ENCODE measurements at places on chromosomes 5 and 9.

GRCh38 chr9:7520396-7520795 lies 279.2 kb downstream of the DMAC1 start:
- DNase-seq, result no peak

GRCh38 chr5:67235399-67236110 lies 39.0 kb upstream of the CD180 start:
- DNase-seq, result no peak

DNA sequence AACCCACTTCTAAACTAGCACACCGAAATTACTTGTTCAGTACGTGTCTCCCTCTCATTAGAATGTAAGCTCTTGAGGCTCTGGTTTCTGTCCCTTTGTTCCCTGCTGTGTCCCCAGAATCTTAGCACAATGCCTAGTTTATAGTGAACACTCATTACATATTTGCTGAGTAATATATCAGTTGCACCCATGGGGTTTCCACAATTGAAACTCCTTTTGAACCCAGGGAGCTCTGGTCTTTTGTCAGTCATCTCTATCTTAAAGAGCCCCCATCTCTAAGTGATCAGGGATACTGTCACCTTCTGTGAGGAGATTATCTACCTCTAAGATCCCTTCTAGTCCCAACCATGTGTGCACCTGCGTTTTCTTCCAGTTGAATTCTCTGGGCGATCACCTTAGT lies 12.8 kb downstream of the CAMK4 start:
- no peak for DNase-seq

GRCh38 chr9:108607607-108608006 lies 248.2 kb downstream of the ACTL7B start:
- DNase-seq, result no peak

DNA sequence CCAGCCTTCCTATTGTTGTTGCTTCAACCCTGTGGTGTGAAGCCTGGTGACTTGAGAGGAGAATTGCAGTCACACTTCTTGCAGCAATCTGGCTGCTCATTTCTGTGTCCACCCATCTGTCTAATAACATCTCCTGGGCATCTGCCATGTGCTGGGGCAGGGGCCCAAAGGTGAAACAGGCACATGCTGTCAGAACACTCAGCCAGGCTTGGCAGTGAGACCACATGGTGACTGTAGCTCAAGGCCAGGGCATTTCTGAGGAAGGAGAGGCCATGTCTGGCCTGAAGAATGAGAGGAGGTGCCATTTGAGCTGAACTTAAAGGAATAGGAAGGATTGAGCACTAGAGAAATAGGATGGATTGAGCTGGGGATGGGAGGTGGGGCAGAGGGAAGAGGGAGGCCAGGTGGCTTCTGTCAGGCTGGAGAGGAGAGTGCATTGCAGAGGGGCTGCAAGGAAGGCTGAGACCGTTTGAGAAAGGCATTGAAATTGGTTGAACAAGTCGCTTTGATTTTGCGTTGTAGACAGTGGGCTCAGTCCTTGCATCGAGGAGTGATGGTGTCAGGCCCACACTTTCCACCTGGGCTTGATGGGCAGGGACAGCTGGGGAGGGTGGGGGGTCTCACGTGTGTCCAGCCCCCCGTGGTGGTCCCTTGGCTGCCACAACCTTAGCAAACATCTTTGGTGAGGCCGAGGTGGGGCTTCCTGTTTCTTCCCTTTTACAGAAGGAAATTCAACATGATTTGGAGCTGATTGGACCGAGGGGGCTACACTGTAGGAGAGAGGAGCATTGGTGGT lies 222.4 kb downstream of the CACNA1B start:
- no peak for DNase-seq

DNA sequence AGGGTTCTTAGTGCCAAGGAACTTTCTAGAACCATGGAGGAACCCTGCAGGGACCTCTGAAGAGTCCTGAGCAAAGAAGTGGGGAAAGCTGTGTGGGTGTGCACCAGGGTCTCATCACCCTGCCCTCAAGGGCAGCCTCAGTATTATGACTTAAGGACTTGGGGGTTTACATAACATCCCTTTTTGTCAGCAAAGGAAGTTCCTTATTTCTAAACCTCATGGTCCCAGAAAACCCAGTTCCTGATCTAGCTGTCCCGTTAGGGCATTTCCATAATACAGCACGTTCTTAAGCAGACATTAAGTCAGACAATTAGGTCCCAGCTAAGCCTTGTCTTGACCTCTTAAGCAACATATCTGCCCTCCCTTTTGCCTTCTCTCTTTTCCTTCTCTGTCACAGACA lies 57.3 kb downstream of the DAPK1 start:
- DNase-seq, result no peak

DNA sequence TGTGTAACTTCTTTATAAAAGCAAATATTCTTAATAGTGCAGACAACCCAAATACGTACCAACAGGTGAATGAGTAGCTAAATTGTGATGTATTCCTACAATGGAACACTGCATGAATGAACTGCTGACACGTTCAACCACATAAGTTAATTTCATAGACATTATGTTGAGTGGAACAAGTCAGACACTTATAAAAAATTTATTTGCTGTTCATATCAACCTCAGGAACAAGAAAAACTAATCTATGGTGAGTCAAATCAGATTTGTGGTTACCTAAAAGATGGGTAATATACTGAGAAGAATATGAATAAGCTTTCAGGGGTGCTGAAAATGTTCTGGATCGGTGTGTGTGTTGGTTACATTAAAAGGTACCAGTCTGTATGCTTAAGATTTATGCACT lies 35.7 kb downstream of the INVS start:
- DNase-seq, result no peak

DNA sequence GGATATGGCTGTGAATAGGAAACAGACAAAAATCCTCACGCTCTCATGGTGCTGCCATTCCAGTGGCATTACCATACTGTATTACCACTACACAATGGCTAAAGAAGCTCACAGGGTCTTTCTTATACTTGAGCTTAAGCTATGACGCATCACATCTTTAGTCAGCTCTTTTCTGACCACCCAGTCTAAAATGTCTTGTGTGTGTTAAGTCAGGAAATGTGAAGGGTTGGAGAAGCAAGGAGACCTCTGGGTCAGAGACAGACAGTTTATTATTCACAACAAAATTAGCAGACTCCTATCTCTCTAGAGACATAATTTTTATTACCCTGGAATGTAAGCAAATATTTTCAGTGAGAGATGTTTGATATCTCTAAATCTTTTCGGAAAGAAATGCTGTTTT lies 1583.2 kb upstream of the WWC1 start:
- no peak for DNase-seq

DNA sequence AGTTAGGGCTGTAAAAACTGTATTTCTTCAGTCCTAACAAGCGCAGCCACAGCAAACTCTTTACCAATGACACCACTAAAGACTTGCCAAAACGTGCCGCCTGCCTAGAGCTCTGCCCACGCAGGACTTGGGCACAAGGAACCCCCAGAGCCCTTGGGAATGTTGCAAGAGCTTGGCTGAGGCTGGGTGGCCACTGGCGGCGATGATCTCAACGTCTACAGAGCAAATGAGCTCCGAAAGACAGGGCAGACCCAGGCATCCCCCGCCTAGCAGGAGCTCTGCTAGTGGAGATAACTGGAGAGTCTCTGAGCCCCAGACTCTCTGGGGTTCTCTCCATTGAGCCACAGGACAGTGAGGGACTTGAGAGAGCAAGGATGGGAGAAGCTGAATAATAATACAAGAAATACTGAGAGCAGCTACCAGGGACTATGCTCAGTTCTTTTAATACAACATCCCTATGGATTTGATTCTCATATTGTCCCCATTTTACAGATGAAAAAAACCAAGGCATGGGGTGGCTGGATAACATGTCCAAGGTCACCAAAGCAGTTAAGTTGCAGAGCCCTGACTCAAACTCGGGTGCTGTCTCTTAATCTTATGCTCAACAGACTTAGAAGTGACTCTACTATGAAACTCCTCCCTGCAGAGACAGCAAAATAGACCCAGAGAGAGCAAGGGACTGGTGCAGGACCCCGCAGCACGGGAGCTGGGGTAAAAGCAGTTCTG lies 32.5 kb downstream of the SHB start:
- no peak for DNase-seq

GRCh38 chr5:124317451-124317850 lies 429.0 kb downstream of the ZNF608 start:
- DNase-seq, result no peak

DNA sequence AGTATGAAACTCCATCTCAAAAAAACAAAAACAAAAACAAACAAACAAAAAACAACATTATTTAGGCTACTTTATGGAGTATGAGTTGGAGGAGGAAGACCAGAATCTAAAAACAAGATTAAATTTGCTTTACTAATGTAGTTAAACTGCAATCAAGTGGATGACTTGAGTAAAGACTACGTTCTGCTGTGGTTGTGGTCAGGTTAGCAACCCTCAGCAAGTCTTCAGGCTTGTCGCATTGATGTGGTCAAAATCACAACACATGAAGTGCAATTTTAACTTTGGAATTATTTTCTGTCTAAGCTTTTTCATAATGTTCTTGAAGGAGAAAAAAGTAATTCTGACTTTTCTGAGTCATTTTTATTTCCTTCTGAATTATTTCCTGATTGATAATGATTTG lies 43.1 kb downstream of the PDE6A start:
- no peak for DNase-seq

DNA sequence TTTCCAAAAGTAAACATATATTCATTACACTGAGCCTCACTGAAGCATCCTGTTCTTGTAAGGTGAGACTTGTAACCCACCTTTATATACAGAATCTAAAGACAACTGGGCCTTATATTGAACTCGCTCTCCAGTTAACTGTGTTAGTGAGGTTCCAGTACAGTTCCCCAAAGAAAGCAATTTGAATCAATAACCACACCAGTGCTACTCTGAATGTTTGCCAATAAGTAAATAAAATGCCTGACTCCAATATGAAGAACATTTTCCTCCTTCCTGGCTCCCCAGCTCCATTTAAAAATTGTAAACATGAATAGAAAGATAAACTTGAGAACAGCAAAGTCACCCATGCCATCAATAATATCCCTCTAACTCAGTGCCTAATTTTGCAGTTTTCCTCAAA lies 50.1 kb downstream of the FBXW11 start:
- no peak for DNase-seq

DNA sequence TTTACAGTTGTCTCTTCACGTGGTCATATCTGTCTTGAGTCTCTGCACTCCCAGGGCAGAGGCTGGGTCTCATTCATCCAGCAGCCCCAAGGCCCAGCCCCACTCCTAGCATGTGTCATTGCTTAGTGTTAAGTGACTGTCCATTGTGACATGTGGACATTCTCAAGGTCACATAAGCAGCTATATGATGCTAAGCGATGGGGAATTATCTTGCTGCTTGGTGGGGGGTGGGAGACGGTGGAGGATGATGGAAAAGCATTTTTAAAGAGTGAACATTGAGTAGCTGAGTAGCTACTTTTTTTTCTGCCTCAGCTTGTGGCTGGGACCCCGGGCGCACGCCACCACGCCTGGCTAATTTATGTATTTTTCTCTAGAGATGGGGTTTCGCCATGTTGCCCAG lies at the start of gene C9orf153:
C9orf153 (minus strand) TSS at position 101 of the 400 bp plus-strand sequence. CDS start 30,054 bp downstream, outside the sequence.
- no peak for DNase-seq

- DNase-seq, result no peak
These were observed 30.2 kb downstream of the SNCAIP start for GRCh38 chr5:122342256-122342655.

DNA sequence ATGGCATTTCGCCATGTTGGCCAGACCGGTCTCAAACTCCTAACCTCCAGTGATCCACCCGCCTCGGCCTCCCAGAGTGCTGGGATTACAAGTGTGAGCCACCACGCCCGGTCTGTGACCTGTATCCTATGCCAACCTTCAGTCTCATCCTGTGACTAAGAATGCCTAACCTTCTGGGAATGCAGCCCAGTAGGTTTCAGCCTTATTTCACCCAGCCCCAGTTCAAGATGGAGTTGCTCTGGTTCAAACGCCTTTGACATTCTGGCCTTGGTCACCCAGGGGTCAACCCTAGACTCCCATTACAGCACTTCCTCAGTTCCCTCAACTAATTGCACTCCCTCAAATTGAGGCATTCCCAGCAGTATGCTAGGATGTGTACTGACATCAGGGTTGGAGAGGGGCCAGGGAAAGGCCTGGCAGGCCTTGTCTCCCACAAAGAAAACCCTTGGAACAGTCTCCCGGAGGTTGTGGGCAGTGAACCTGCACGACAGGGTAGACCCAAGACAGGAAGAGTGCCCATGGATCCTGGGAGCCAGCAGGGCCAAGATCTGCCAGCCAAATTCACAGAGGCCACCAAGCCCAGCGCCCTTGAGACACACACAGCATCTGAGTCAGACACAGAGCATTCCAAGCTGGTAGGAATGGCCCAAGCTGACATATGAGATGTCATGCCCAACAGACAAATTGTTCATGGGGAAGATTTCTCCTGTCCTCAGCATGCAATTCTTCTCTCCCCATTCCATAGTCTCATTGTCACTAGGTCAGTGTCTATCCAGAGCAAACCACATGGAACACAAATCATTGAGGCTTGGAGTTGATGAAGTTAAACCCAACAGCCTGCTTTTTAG lies 24.9 kb upstream of the SMU1 start:
- no peak for DNase-seq

DNA sequence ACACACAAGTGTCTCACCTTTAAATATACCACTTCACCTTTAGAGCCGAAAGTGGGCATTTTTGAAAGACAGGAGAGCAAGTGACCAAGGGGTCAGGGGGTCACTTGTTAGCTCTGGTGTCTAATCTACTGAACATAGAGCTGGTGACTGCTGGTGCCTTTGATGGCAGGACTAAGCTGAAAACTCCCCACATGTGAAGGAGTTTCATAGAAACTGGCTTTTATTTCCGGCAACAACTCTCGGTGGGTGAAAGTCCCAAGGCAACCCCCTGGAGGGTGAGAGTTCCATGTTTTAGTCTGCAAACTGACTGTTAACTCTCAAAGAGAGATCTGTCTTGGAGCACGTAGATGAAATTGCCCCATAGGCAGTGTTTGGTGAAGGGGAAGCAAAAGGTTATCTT lies 466.9 kb downstream of the DMRTA1 start:
- DNase-seq, result no peak
